ENCODE measurements at places on chromosomes 1 and 21.

DNA sequence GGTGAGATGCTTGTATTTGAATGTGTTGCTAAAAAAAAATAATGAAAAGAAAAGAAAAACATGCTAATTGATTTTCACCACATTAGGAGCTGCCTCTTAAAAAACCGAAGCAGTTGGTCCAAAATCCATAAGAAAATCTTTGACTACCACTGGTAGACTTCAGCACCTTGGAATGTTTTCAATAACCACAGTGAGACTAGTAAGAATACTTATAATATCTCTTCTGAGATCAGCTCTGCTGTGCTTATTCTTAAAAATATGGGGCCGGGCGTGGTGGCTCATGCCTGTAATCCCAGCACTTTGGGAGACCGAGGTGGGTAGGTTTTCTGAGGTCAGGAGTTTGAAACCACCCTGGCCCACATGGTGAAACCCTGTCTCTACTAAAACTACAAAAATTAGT is 15.1 kb downstream of the NFYC start:
- no peak for DNase-seq

DNA sequence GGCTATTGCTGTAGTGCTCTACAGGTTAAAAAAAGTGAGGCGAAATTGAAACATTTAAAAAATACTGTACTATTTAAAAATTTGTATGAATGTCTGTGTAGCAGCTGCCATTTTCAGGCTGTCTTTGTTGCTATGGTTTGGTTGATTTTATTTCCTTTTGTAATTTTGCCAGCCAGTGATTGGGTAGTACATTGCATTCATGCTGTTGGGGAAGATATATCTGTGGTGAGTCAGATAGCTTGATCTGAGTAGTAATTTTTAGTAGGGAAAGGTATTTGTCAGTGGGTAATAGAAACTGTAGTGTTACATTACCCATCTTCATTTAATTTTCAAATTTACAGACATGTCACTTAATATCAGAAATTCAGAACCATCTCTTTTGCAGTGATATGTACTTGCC is 15.0 kb downstream of the NFIA start:
- DNase-seq = no peak

DNA sequence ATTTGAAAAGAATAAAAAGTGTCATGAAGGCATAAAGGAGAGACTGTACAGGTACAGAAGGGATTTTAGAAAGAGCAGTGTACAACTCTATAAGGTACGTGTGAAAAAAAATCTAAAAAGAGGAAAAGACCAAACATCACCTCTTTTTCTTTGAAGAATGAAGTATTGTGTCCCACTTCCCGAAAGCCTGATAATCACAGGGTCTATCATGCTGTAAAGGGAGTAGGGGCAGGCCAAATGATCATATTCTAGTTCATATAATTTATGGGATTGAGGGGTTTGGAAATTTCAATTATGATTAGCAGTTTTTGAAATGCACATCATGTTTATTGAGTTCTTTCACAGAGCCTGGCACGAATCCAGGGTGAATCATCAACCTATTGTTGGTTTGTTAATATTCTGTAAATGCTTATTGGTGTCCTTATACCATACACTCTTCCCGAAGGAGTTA is 910 bp upstream of the RERE start:
- peak; percentile 41 for DNase-seq

GRCh38 chr1:117068580-117068979 is 8.5 kb downstream of the TTF2 start:
- DNase-seq = no peak

- no peak for DNase-seq
Measured at GRCh38 chr1:110135666-110136065, 14.6 kb upstream of the SLC6A17 start.

- no peak for DNase-seq
Measured at GRCh38 chr1:19629357-19629756, 14.8 kb upstream of the NBL1 start.

GRCh38 chr1:6002714-6003501 is 10.7 kb upstream of the NPHP4 start:
- DNase-seq = no peak

DNA sequence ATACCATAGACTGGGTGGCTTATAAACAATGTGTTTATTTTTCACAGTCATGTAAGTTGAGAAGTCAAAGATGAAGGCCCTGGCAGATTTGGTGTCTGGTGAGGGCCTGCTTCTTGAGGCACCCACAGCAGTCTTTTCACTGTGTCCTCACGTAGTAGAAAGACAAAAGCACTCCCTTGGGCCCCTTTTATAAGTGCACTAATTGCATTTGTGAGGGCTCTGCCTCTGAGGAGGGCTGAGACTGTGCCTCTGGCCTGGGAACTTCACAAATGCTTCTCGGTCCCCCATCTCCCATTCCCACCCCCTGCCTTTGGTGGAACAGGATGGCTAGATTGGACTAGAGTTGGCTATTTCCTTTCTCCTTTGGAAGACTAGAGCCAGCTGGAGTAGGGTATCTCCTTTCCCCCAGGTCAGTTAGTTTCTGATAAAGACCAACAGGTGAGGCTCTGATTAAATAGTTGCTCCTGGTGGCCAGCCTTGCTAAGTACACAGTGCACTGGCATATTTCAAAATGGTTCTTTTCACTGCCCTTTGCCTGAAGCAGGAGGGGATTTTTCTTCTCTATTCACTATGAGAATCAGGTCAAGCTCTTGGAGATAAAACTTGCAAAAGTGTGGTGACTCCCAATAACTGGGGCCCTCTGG is 82.9 kb downstream of the PLPPR4 start:
- DNase-seq = no peak

DNA sequence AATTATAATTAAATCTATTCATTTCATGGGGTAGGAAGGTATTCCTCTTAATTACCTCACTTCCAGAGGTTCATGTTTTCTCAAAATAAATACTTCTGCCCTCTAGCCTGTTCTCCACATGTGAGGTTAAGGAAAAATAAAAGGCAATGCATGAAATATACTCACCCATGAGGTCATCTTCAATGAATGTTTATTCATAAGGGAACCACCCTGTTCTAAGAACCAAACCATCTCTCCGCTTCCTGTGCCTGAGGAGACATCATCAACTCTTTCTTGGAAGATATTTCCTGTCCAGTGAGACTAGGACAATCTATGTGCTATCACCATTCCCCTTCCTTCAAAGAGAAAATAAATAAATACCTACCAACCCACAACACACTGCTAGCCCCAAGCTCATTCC is 513.7 kb upstream of the PLXNA2 start:
- DNase-seq = no peak

DNA sequence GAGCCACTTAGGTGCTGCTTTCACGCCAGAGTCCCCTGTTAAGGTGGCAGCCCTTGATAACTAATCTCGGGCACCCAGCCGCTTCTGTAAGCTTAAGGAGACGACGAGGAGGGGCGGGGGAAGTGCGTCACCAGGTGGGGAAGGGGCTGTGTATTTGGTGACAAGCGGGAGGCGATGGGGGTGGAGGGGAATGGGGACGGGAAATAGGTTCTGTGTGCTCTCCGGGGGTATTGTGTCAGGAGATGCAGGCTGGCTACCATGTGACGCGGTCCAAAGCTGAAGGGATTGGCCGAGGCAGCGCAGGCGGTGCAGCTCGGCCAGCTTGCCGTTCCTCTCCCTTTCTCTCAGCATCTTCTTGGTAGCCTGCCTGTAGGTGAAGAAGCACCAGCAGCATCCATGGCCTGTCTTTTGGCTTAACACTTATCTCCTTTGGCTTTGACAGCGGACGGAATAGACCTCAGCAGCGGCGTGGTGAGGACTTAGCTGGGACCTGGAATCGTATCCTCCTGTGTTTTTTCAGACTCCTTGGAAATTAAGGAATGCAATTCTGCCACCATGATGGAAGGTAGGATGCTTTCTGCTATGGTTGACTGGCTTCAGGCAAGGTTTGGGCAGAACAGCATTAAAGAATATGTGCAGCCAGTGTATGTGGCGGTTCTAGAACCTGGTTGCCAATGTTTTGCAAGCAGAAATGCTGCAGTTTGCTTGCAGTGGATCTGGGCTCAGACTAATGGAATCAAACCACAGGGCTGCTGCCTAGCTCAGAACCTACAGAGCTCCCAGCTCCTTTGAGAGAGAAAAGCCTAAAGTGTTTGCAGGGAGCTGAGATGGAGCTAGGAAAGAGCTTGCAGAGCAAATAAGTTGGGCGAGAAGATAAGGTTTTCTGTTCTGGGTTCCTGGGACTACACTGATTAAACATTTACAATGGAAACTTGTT is at the start of gene SGIP1:
Gene SGIP1 (plus strand): TSS at position 350 of the 937 bp plus-strand sequence. CDS start 206 bp downstream, at position 556.
- DNase-seq = no peak

- no peak for DNase-seq
Measured at GRCh38 chr1:113630340-113631327, 128.7 kb downstream of the PHTF1 start.

DNA sequence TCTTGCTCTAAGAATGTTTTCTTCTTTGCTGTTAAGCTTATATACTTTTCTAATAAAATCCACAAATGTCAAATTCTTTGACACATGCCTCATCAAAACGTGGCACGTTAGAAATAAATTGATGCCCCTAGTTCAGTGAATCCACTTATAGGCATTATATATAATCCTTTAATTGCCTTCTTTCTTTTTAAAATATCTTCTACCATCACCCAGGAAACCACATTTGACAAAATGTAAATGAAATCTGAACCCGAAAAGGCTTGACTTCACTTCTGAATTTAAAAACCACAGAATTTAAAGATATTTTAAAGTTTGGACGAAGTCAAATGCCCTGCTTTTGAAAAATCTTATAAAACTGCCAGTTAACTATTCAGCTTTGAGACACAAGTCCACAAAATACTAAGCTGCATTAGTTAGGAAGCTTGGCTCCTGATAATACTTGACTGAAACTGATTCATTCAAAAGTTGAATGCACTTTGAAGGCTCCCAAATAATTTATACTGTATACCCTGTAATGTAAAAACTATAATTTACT is 22.4 kb upstream of the KIFAP3 start:
- no peak for DNase-seq

GRCh38 chr1:221711656-221712055 is 30.2 kb downstream of the DUSP10 start:
- no peak for DNase-seq

Measured in activated CD4-positive, alpha-beta T cell treated with anti-CD3 and anti-CD28 coated beads for 4 hours (primary cell).